ENCODE measurements at places on chromosomes 6 and 20. TPM values are rescaled to one million over a fixed set of nuclear protein-coding genes. Genes with fewer than 3 reads are reported as not detected.

DNA sequence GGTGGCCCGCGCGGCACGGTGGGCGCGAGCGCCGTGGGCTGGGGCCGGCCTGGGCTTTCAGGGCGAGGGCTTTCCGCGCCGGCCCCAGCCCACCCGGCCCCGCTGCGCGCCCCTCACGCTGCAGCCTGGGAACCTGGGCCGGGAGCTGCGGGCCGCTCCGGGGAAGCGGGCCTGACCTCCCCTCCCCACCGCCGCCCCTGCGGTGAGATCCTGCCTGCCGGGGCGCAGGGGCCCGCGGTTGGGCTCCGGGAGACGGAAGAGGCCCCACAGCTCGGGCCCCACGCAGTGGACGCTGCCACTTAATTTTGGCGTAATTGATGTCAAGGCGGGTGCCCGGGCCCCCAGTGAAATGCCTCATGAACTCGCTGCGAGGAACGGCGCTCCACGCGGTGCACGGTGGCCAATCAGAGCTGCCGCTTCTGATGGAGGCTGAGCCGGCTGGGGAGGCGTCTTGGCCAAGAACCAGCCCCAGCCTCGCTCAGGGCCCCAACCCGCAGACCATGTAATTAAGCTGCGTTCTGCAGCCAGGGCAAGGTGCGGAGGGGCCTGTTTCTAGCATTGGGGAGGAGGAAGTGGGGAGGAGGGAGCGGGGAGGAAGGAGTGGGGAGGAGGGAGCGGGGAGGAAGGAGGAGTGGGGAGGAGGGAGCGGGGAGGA, 96.1 kb upstream of the BHLHE23 start:
- no peak for DNase-seq

- no peak for DNase-seq
Measured at GRCh38 chr6:108594640-108595039, 33.9 kb downstream of the FOXO3 start.

DNA sequence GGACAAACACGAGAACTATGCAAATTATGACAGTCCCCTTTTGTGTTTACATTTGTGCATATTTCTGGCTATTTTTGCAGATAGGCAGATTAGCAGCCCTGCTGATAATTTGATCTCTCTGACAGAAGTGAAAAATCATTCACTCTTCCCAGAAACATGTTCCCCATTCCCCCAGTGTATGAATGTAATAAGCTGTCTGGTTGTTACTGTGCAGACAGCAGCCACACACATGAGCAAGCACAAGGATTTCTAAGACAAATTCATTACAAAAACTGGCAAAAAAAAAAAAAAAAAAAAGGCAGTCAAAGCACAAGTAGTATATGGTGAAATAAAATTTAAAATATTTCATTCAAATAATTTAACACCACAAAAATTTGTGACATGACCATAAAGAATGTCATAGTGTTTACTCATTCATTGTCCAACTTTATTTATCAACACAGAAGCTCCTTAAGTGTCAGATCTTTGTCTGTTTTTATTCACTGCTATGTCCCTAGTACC, 95.5 kb upstream of the VGLL2 start:
- no peak for DNase-seq

- no peak for DNase-seq
Measured at GRCh38 chr6:148780918-148781436, 34.1 kb downstream of the UST start.

GRCh38 chr6:16523606-16524379, 237.5 kb downstream of the ATXN1 start:
- no peak for DNase-seq

DNA sequence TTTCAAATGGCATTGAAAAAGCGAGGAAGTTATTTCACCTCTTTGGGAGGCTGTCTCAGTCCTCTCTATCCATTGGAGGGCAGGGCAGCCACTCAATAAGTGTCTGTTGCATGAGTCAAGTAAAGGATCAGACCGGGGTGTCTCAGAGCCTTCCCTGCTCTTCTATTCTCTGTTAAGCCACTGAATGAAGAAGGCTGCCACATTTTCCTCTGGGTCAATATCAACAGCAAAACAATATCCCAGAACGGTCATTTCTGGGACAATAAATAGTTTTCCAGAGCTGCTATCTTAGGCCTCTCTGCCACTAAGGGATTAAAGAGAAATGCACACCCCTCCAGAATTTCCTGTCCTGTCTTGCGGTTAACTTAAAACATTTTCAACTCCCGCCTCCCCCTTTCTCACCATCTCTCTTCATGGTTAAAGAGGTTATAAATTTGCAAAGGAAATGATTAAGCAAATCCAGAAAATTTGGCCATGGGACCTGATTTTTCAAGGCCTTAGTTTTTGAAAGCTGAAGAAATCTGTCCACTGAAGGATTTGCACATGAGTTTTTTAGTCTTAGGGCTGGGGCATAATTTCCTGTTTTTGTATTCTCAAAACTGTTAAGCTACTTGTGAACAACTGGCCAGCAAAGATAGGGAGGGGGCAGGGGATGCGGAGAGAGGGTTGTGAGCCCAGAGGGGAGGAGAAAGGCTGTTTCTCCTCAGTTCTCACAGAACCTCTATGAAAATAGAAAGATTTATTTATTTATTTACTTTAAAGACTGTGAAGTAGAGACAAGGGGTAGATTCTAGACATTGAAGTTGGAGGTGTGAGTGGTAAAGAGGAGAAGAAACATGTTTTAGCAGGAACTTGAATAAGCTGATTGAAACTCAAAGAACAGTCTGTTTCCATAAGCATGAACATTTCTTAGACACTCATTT, 135.7 kb downstream of the BCAS1 start:
- no peak for DNase-seq

GRCh38 chr6:131911951-131912350, 39.2 kb downstream of the CCN2 start:
- no peak for DNase-seq

- DNase-seq, result no peak
Measured at GRCh38 chr6:87692086-87692485, 9.9 kb downstream of the AKIRIN2 start.

GRCh38 chr20:875115-875514, 41.0 kb downstream of the ANGPT4 start:
- no peak for DNase-seq

DNA sequence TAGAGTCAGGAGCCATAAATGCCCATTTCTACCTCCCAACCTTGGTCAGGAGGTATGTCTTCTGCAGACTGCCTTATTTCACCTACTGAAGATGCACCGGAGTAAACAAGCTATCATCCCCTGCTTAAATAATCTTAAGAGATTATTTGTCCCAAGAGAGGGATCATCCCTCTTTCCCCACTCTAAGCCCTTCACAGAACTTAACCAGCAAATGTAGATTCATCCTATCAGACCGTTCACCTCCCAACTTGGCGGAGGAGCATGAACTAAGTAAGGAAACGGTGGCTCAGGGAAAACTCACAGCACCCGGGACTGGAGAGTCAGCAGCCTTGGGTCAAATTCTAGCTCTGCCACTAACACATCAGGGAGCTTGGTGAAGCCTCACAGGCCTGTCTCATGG, 115.3 kb downstream of the TRERF1 start:
- DNase-seq, result no peak

The GLP1R gene
- not detected for polyA plus RNA-seq

The SEMG1 gene
- polyA plus RNA-seq, result not detected

The TRERF1 gene
- 9.2 TPM for polyA plus RNA-seq

All from hindlimb muscle (tissue), 1 donor.